Activated CD4-positive, CD25-positive, alpha-beta regulatory T cell (primary cell): ENCODE measurements at places on chromosomes 3 and 15.

DNA sequence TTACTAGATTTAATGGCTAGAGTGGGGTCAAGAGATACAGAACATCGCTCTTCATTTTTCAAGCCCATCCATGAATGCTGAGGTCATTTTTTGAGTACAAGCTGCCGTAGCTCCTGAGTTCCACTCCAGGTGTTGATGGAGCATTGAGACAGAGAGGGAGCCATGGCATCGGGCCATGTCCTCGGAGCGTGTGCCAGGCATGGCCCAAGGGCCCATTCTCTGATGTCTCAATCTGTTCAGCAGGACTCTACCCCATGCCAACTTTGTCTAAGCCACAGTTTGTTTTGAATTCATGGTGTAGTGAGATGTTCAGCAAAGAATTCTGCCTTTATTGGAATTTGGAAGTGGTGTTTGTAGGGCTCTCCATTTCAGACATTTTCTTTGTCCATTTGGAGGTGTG lies 110.5 kb upstream of the ADAMTS9 start:
- no peak for DNase-seq

- no peak for DNase-seq
These were observed 47.0 kb upstream of the CTSH start for GRCh38 chr15:78991879-78992278.

GRCh38 chr3:190339130-190339529 lies 16.9 kb upstream of the CLDN1 start:
- no peak for DNase-seq

GRCh38 chr3:3037156-3037555 lies 73.0 kb downstream of the IL5RA start:
- no peak for DNase-seq

- no peak for DNase-seq
These were observed 12.3 kb downstream of the ZNF860 start for GRCh38 chr3:31993843-31994242.

GRCh38 chr15:83327041-83327440 lies 42.6 kb upstream of the BNC1 start:
- no peak for DNase-seq

GRCh38 chr15:29756358-29757267 lies 65.7 kb downstream of the TJP1 start:
- no peak for DNase-seq

GRCh38 chr3:71050538-71051258 lies 532.8 kb downstream of the FOXP1 start:
- no peak for DNase-seq

- DNase-seq: no peak
These were observed 5.7 kb upstream of the FOXB1 start for GRCh38 chr15:59998305-59998949.

DNA sequence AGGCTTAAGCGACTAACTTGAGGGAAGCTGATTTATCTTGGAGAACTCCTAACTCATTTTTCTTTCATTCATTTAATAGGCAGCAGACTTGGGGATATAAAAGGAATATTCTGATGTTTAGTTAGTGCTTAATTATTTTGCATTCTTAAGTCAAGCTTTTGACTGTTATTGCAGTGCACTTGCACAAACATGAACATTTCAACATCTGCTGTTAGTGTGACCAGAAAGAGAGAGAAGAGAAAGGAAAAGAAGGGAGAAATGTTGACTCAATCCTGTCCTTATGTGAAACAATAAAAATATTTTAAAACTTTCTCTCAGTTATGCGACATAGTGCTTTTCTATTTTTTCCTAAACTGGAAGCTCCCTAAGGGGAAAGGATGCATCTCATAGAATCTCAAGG lies 507.8 kb downstream of the LPP start:
- no peak for DNase-seq

DNA sequence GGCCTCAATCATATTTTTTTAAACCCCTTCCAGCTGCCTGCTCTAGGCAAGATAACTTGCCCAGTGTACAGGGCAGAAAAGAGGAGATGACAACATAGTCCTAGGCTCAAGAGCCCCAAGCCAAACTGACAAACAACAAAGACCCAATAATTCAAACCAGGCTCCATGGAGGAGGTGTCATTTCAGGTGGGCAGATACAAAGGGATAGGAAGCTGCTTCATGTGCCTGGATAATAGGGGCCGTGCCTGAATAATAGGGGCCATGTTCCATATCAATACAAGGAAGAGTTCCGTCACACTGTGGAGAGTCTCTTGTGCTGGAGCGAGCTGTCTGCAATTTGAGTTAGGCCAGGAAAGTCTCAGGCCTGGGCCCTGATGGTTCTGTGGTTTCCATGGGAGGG lies 35.4 kb upstream of the TRIM71 start:
- DNase-seq: no peak

DNA sequence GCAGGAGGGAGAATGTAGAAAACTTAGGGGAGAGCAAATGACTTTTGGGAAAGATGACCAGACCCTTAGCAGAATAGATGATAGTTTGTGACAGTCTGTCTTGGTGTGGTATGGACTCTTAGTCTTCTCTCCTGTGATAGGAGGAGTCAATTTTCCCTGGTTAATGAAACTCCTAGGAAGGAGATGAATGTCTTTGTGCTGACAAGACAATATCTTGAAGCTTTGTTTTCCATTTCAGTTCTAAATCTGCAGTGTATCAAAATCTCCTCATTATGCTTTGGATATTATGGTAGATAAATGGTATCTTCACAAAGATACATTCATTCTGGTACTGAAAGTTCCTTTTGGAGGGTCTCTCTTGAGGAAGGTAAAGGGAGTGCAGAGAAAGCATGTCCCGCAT lies 77.8 kb upstream of the ZNF717 start:
- no peak for DNase-seq

DNA sequence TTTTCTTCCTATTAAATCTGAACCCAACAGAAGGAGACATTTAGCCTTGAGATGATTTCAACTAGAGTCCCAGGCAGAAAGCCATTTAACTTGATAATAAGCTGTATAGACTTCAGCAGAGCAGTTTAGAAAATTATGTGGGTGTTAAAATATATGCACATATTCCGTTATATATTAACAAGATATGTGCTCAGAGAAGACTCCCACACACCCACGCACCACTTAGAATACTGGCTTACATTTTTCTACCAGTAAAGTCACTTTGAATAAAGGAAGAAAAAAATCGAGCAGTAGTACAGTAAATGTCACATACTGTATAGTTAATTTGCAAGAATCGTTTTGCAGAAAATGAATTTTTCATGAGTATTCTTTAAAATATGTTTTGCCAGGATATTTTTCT lies 599.3 kb downstream of the FGF12 start:
- no peak for DNase-seq
